Germinal center (tissue), 1 donor: ENCODE measurements at places on chromosomes 12 and 14.

GRCh38 chr14:55739967-55740648, 160.1 kb downstream of the KTN1 start:
- DNase-seq, result no peak

GRCh38 chr12:20472102-20472782, 103.9 kb downstream of the PDE3A start:
- no peak for DNase-seq

GRCh38 chr12:57138526-57139272, 8.7 kb downstream of the LRP1-AS start:
- DNase-seq, result no peak

DNA sequence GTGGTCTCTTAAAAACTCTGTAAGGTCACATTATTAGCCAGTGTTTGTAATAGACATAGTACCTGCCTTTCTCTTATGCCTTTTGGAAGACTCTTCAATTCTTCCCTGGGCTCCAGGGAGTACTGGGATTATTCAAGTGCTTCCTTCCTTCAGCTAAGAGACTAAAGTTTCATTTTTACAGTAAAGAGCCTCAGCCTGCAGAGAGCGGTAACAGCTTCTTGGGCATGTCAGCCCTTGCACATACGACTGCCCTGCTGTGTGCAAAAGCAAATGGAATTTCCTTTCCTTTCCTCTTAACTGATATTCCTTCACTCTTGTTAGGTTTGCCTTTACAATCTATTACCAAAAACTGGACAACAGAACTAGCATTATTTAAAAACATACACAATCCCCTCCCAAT, 32.9 kb upstream of the AMIGO2 start:
- DNase-seq, result no peak

DNA sequence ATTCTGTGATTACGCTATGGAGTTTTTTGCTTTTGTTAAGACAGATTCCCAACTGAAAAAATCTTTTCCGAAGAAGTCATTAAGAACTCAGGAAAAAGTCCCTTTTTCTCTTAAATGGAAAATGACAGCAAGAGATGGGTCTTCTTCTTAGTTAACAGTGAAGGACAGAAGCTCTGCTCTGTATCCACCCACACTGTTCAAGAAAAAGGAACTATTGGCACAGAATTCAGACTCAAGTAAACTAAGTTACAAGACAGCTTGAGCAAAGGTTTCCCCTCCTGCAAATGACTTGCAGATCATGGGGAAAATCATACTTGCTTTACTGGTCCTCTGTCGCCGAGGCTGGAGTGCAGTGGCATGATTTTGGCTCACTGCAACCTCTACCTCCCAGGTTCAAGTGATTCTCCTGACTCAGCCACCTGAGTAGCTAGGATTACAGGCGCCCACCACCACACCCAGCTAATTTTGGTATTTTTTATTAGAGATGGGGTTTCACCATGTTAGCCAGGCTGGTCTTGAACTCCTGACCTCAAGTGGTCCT, 137.1 kb upstream of the AEBP2 start:
- DNase-seq, result no peak
